SJCRH30 (cell line): ENCODE measurements at places on chromosomes 16 and 17.

DNA sequence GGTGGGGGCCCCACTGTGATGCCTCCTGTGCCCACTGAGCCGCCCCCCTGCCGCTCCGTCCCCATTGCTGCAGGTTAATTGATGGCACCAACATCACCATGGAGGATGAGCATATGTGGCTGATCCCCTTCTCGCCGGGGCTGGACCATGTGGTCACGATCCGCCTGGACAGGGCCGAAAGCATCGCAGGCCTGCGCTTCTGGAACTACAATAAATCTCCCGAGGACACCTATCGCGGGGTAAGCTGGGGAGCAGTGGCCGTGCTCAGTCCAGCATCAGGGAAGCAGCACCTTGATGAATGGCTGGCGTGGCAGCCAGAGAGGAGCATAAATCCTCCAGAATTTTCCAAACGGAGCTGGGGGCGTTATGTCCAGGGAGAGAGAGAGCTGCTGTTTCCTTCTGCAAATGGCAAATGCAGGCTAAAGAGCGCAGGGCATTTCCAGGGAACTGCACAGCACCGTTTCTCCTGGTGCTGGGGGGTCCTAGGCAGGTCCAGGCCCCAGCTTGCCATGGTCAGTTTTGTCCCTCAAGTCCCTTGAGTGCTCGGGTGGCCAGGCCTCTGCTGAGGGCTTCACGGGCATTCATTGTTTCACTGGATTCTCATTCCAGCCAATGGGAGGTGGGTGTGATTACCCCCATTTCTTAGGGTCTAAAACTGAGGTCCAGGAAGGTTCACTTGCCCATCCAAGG lies 216.4 kb downstream of the KATNIP start:
- no peak for DNase-seq

- DNase-seq: no peak
Measured at GRCh38 chr17:81854974-81855774, 5.2 kb downstream of the P4HB start.

DNA sequence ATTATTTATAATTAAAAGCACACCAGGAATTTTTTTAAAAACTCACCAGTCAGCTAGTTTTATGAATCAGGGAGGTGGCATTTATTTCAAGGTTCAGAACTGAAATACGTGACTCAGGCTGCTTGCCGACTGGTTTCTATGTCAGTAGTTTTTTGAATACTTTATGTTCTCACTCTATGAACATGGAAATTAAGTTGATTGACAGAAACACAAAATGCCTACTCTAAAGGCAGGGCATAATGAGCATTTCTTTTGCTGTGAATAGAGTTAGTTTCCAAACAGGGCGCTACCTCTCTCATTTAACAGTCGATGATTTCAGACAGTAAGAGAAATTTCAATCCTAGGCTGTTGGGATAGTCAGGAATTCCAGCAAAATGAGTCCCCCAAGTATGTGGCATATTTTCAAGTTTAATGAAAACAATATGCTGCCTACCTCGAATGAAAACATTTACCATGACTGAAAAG lies 6.7 kb downstream of the HS3ST3B1 start:
- DNase-seq: peak; percentile 75

- no peak for DNase-seq
Measured at GRCh38 chr17:49728425-49728824, 20.7 kb upstream of the SLC35B1 start.

DNA sequence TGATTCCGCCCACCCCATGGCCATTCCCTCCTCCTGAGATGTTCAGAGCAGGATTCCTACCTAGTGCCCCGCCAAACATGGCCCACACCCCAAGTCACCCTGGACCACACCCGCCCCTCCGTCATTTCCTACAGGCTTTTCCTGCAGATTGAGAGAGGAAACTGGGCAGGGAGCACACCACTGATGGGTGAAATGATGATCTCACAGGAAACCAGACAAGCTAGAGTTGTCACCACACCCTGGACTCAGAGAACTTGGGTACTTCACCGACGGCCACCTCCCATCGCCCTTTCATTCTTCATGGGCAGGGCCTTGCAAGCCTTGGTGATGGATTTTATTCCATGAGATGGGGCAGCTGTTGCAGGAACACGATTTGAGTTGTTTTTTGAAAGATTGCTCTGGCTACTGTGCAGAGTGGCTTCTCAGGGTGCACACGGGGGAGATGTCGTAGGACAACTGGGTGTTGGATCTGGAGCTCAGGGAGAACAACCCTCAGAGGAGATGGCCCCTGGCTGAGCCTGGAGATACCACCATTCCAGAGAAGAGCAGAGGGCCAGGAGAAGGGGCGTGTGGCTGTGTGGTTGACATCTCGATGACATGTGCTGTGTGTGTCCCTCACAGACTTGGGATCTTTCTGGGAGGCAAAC lies 7.4 kb upstream of the B9D1 start:
- DNase-seq: no peak

GRCh38 chr17:60390925-60391470 lies 935 bp downstream of the USP32 start:
- peak; percentile 23 for DNase-seq

DNA sequence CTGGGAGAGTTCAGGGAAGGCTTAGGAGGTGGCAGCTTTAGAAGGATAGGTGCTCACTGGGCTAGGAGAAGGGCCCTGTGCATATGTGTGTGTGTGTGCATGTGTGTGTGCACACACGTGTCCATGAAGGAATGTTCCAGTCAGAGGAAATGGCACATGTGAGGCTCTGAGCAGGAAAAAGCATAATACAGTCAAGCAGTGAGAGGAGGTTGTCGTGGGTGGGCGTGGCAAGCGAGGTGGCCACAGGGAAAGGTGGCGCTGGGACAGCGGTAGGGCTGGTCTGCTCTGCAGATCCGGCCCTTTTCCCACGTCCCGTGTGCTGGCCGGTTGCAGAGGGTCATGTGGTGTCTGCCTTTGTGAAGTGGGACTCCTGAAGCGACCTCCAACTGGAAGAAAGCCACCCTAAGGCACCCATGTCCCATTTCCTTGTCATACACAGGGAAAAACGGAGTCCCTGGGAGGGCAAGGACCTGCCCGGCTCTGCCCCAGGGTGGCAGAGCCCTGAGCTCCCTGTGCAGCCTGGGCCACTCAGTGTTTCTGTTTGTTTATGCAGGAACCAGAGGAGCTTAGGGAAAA lies 40.1 kb downstream of the NT5M start:
- peak; percentile 24 for DNase-seq
